ENCODE measurements at places on chromosomes 6 and 20. TPM values are rescaled to one million over a fixed set of nuclear protein-coding genes. Genes with fewer than 3 reads are reported as not detected.

RBM24 gene
- total RNA-seq, result 5.3 TPM

C6orf163 gene
- total RNA-seq, result 0.20 TPM

ZNF311 gene
- total RNA-seq, result 0.12 TPM

ADGB gene
- not detected for total RNA-seq

BPI gene
- not detected for total RNA-seq

IL17A gene
- total RNA-seq, result not detected

OPRL1 gene
- 1.5 TPM for total RNA-seq

BMP7 gene
- total RNA-seq, result 0.63 TPM

NINL gene
- 14.9 TPM for total RNA-seq

TMEM217 gene
- 0.54 TPM for total RNA-seq

CST4 gene
- not detected for total RNA-seq

CST1 gene
- total RNA-seq, result 2.1 TPM

USP49 gene
- total RNA-seq, result 1.0 TPM

MAS1 gene
- not detected for total RNA-seq

SLC22A3 gene
- total RNA-seq, result 55.6 TPM

BHLHE23 gene
- total RNA-seq, result not detected
